ENCODE measurements at places on chromosomes 2 and 18.

DNA sequence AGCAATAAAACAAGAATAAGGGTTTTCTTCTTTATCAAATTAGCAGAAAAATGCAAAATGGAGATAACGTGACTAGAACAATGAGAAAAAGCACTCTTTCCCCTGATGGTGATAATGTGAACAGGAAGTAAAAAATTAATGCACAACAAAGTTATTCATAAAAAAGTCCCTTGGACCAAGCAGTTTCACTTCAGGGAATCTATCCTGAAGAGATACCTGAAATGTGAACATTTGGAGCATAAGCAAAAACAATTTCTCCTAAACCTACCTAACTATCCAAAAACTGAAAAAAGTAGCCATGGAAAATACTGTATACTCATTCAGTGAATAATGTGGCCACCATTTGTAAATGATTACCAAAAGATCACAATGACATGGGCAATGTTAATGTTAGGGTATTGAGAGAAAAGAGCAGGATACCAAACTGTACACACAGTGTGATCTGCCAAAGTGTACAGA lies 48.7 kb downstream of the TRIP12 start:
- no peak for DNase-seq

GRCh38 chr2:22902180-22902550 lies 482.8 kb upstream of the KLHL29 start:
- DNase-seq = no peak

- no peak for DNase-seq
These were observed 332.7 kb downstream of the ZNF521 start for GRCh38 chr18:25019086-25019860.

DNA sequence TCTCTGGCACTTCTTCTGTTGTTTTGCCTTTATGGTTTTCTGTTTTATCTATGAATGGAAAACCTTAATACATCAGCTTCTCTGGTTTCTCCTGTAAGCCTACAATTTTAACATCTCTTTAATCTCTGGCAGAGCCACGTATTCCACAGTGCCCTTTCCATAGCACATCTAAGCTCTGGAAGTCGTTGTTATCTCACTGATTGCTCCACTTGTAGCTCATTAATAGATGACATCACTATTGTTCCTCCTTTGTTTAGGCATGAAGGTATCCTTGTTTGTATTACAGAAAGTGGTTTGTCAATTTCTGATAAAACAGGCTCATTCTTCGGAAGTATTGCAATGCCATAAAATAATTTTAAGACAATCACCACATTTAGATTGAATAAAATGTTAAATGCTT lies 185.2 kb downstream of the ZNF804A start:
- no peak for DNase-seq

All from coronary artery (tissue), 2 donors.